ENCODE measurements at places on chromosomes 13 and 19.

GRCh38 chr19:34314437-34315313 is 50.3 kb upstream of the GPI start:
- DNase-seq: no peak

- DNase-seq: no peak
These were observed 24.6 kb downstream of the CYP4F22 start for GRCh38 chr19:15532779-15533521.

- DNase-seq: no peak
These were observed 32.6 kb downstream of the ZNF846 start for GRCh38 chr19:9735986-9736385.

DNA sequence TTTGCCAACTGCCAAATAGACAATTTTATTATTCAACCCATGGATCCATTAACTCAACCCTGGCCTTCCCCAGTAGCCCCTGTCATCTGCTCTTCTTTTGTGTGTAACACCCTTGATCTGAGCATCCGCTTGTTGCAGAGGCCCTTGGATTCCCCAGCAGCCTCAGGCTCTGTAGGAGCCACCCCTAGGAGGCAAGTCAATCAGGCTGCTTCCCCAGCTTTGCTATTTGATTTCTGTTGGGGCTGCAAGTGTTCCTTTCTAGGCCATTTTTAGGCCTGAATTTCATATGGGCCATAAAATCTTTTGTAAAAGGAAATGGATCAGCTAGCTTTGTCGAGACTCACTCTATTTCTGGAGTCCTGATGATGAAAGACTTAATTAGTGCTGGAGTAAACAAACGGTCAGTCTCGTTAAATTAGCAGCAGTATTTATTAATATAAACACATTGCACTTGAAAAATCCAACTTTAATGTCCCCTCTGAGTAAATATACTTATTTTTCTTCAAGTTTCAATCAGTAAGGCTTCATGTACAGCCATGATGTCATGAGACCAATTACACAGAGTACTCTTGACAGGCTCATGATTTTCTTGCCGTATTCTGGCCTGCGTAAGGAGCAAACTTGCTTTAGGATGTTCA is 105.3 kb downstream of the RGCC start:
- no peak for DNase-seq

GRCh38 chr13:41939398-41939797 is 21.5 kb downstream of the VWA8 start:
- DNase-seq: no peak

DNA sequence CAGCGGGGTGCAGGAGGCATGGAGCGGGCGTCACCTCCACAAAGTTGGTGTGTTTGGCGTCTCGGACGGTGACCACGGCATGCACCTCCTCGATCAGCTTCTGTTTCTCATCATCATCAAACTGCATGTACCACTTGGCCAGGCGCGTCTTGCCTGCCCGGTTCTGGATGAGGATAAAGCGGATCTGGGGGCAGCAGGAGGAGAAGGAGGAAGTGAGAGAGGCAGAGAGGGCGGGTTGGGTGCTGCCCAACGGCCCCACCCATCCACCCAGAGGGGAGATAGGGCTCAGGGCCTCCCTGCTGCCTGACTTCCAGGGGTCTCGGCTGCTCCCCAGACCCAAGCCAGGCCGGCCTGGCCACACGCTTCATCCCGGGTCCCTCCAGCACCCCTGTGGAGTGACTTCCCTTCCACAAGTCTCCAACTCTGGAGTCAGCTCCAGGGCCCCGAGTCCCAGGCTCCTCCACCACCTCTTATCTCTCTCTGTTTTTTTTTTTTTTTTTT is 4.6 kb downstream of the AP2S1 start:
- DNase-seq: no peak

- peak; percentile 44 for DNase-seq
These were observed 165.2 kb downstream of the SHISA2 start for GRCh38 chr13:25886438-25887214.

GRCh38 chr13:102845289-102845629 is 573 bp upstream of the ERCC5 start:
- no peak for DNase-seq

GRCh38 chr19:37725181-37725580 is 5.6 kb upstream of the ZNF607 start:
- DNase-seq: no peak

DNA sequence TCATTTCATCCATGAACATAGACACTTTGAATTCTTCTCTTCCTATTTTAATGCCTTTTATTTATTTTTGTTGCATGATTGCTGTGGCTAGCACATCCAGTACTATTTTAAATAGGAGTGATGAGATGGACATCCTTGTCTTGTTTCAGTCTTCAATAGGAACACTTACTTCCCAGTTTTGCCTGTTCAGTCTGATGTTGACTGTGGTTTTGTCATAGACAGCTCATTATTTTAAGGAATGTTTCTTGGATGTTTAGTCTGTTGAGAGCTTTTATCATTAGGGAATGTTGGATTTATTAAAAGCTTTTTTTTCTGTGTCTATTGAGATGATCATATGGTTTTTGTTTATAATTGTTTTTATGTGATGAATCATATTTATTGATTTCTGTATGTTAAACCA is 586.6 kb downstream of the SLITRK1 start:
- DNase-seq: no peak

- no peak for DNase-seq
These were observed 451.3 kb downstream of the LIG4 start for GRCh38 chr13:107764046-107764445.

DNA sequence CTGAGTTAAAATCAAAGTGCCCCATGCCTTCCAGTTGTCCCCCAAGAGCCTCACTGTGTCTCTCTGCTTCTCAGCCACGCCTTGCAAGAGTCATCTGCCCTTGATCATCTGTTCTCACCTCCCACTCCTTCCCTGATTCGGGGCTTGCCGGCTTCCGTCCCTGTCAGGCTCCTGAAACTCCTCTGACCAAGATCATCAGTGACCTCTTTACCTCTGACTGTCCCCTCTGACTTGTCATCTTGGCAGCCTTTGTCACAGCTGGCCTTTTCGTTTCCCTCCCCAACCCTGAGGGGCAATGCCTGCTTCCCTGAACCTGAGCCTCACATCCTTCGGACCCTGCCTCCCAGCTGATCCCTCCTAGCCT is 66.3 kb downstream of the MAP4K1 start:
- DNase-seq: no peak

GRCh38 chr19:47421844-47422395 is 2.6 kb upstream of the MEIS3 start:
- peak; percentile 66 for DNase-seq

GRCh38 chr13:112772539-112772909 is 82.7 kb downstream of the ATP11A start:
- DNase-seq: no peak

Data from astrocyte of the hippocampus (primary cell).